ENCODE measurements at places on chromosomes 4 and X. TPM values are rescaled to one million over a fixed set of nuclear protein-coding genes. Genes with fewer than 3 reads are reported as not detected.

Gene SSX3
- total RNA-seq: not detected

Gene STBD1
- total RNA-seq: 4.3 TPM

Gene TCEAL1
- 23.1 TPM for total RNA-seq

Gene CLTRN
- total RNA-seq: 0.53 TPM

Gene VEGFD
- total RNA-seq: 0.27 TPM

Gene CCDC110
- total RNA-seq: not detected

Gene SMIM20
- 36.3 TPM for total RNA-seq

- no peak overlapping the region for H3K4me3 ChIP-seq
- no peaks in the 10 kb centered on the region for H3K27me3 ChIP-seq
Measured at GRCh38 chrX:10167573-10167972, 10.8 kb downstream of the CLCN4 start.

GRCh38 chrX:20472620-20473258, 206.0 kb upstream of the RPS6KA3 start:
- H3K36me3 ChIP-seq: no peaks in the 10 kb centered on the region
- peak overlapping the region; percentile 93 for H3K27ac ChIP-seq
- no peak overlapping the region for H3K4me3 ChIP-seq
- H3K27me3 ChIP-seq: no peaks in the 10 kb centered on the region
- DNase-seq: no peak
- H3K4me1 ChIP-seq: peaks cover 95% of the 10 kb centered on the region

GRCh38 chrX:80578517-80579105, 158.4 kb downstream of the TENT5D start:
- no peak overlapping the region for H3K27ac ChIP-seq
- no peaks in the 10 kb centered on the region for H3K27me3 ChIP-seq
- H3K4me3 ChIP-seq: no peak overlapping the region
- peak; percentile 6 for DNase-seq
- no peaks in the 10 kb centered on the region for H3K36me3 ChIP-seq

- no peak for DNase-seq
- no peaks in the 10 kb centered on the region for H3K36me3 ChIP-seq
- no peaks in the 10 kb centered on the region for H3K4me1 ChIP-seq
- peaks cover 86% of the 10 kb centered on the region for H3K27me3 ChIP-seq
- no peak overlapping the region for H3K27ac ChIP-seq
Measured at GRCh38 chr4:7288751-7289523, 96.6 kb downstream of the SORCS2 start.

DNA sequence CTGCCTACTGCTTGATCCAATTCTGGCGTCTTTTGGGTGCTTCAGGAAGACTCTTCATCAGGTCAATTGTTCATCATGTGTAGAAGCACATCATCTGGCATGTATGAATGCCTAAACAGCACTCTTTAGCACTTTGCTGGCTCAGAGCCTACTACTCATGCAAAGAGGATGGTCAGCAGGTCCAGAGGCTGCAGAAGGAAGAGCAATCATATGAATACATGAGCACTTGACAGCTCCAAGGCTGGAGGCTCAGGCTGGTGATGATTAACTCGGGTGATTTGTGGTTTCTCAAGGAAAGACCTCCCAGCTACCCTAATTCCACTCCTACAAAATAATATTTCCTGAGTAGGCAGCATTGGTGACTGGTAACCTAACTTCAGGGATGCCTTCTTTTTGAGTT, 103.8 kb upstream of the CXCL13 start:
- no peaks in the 10 kb centered on the region for H3K4me1 ChIP-seq
- H3K27me3 ChIP-seq: no peaks in the 10 kb centered on the region
- H3K4me3 ChIP-seq: no peak overlapping the region
- H3K36me3 ChIP-seq: no peaks in the 10 kb centered on the region
- H3K27ac ChIP-seq: no peak overlapping the region

DNA sequence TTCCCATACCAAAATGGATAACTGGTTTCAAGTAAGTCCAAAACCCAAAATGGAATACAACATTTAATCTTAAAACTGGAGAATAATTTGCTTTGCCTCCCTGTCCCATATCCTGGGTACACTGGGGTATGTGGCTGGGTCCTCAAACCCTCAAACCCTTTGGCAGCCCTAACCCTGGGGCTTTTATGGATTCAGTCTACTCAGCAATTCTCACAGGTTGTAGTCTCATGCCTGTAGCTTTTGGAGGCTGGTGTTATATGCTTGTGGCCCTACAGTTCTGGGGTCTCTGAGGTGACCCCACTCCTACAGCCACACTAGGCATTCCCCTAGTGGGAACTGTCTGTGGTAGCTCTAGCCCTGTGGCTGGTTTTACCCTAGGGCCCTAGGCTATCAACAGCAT, 110.5 kb upstream of the NRK start:
- H3K4me1 ChIP-seq: no peaks in the 10 kb centered on the region
- H3K27me3 ChIP-seq: no peaks in the 10 kb centered on the region
- no peak overlapping the region for H3K4me3 ChIP-seq
- no peak overlapping the region for H3K27ac ChIP-seq
- DNase-seq: no peak
- H3K36me3 ChIP-seq: no peaks in the 10 kb centered on the region

DNA sequence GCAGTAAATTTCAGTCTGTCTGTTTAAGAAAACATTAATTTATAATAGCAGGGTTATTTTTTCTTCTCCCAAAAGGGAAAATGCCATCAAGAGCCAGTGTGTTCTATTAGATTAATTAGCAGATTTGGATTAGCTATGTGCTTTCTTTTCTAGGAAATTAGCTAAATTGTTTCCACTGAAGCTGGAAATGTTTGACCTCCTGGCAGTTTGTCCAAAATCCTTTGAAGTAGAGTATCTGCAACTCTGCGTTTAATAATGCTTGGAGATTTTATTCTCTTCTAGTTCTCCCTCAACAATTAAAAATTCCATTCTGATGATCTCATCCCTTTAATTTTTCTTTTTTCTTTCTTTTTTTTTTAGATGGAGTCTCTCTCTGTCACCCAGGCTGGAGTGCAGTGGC, 27.1 kb upstream of the HOPX start:
- no peak overlapping the region for H3K27ac ChIP-seq
- no peak overlapping the region for H3K4me3 ChIP-seq
- no peak for DNase-seq
- no peaks in the 10 kb centered on the region for H3K27me3 ChIP-seq
- no peaks in the 10 kb centered on the region for H3K4me1 ChIP-seq

- peak overlapping the region; percentile 89 for H3K4me3 ChIP-seq
- no peak for DNase-seq
- H3K27me3 ChIP-seq: no peaks in the 10 kb centered on the region
- H3K4me1 ChIP-seq: peaks cover 21% of the 10 kb centered on the region
Measured at GRCh38 chr4:18021470-18021719, 160 bp downstream of the LCORL start.

DNA sequence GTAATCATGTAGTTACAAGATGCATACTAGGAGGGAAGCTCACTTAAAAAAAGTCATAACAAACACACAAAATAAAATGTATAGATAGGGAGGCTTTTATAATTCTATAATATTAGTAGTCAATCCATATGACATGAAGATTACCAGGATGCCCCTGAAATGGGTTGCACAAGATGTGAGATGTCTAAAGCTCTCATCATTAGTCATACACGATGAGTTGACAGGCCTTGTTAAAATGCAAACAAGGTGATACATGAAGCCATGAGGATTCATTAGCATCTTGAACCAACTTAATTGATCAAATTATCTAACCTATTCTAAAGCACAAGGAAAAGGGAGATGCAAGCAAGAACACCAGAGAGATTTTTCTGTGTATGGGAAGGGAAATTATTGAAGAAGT, 470.2 kb downstream of the IQCM start:
- no peak overlapping the region for H3K27ac ChIP-seq
- H3K4me1 ChIP-seq: no peaks in the 10 kb centered on the region
- no peak overlapping the region for H3K4me3 ChIP-seq
- DNase-seq: no peak
- no peaks in the 10 kb centered on the region for H3K36me3 ChIP-seq
- H3K27me3 ChIP-seq: no peaks in the 10 kb centered on the region

- no peaks in the 10 kb centered on the region for H3K36me3 ChIP-seq
- no peaks in the 10 kb centered on the region for H3K27me3 ChIP-seq
- H3K4me3 ChIP-seq: no peak overlapping the region
- no peak overlapping the region for H3K27ac ChIP-seq
- no peaks in the 10 kb centered on the region for H3K4me1 ChIP-seq
Measured at GRCh38 chr4:152299553-152299952, 236.3 kb downstream of the FBXW7 start.

DNA sequence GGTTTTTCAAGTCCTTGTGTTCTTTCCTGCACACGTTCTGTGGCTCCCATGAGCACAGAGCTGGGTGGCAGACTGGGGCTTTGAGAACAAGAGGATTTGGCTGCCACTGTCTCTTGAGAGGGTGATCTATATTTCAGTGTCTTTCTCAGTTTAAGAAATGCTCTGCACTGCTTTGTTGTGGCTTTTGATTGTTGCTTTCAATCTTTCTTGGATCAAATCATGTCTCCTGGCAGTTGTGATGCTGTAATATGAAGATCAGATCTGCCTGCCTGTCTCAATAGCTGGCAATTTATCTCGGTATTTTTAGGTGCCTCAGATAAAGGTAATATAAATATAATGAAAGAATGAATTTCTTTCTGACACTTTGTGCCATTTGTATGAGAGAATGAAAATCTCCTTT, 273.3 kb upstream of the LCORL start:
- no peaks in the 10 kb centered on the region for H3K36me3 ChIP-seq
- no peak for DNase-seq
- H3K27me3 ChIP-seq: no peaks in the 10 kb centered on the region
- no peaks in the 10 kb centered on the region for H3K4me1 ChIP-seq
- H3K27ac ChIP-seq: no peak overlapping the region

- H3K27me3 ChIP-seq: no peaks in the 10 kb centered on the region
- H3K36me3 ChIP-seq: no peaks in the 10 kb centered on the region
- no peak overlapping the region for H3K27ac ChIP-seq
- 0 out of 2 replicates have a peak, but pooled peaks cover 6% of the 10 kb centered on the region for H3K4me1 ChIP-seq
- H3K4me3 ChIP-seq: no peak overlapping the region
- peak; percentile 20 for DNase-seq
Measured at GRCh38 chrX:97547877-97548578, 664.3 kb downstream of the RPA4 start.

DNA sequence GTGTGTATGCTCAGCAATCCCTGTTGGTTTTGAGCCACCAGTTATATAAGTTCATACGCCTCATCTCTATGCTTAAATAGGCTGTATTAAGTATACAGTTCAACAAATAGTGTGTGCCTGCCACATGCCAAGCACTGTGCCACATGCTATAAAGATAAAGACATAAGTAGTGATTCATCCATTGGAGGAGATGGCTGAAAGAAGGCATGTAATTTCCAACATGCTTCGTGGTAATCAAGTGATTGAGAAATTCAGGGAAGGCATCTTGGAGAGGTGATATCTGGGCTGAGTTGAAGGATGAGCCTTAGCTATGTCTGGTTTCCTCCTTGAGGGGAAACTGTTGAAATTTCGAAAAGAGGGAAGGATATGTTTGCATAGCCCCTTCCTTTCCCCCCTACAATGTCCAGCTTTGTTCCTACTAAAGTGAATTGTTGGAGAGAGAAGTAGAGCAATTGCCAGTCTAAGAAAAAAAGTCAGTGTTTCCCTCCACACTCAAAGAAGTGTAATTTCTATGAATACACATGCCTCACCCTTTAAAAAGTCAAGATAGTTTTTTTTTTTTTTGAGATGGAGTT, 96.5 kb downstream of the ARHGAP10 start:
- no peaks in the 10 kb centered on the region for H3K36me3 ChIP-seq
- DNase-seq: no peak
- no peaks in the 10 kb centered on the region for H3K4me1 ChIP-seq

- no peak for DNase-seq
- H3K27ac ChIP-seq: no peak overlapping the region
- H3K4me3 ChIP-seq: no peak overlapping the region
- H3K36me3 ChIP-seq: no peaks in the 10 kb centered on the region
- no peaks in the 10 kb centered on the region for H3K27me3 ChIP-seq
Measured at GRCh38 chrX:40558590-40558989, 22.2 kb upstream of the ATP6AP2 start.

DNA sequence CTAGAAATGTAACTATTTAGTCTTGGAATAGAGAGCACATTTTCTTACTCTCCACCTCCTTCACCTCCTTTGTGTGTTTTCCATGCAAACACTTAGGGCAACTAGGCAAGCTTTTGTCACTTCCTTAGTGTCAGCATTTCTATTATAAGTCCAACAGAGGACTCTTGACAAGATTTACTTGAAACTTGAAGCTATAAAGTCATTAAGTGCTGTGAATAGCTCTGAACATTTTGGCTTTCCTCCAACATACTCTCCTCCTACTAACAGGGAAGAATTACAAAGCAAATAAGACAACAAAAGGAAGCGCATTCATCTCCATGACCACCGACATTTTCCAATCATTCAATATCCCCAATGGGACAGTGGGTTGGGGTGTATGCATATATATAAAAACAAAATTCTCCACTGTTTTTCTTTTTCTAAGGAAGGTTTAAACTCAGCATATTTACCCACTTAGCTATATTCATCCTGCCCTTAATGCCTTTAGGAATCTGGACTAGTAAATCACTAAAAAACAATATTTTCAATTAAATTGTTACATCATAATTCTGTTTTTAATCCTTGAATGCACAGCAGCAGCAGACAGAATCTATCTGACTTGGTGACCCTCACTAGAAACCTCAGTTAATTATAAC, 264.6 kb downstream of the SNCA start:
- H3K27me3 ChIP-seq: no peaks in the 10 kb centered on the region
- no peaks in the 10 kb centered on the region for H3K4me1 ChIP-seq
- no peak for DNase-seq
- H3K4me3 ChIP-seq: no peak overlapping the region
- H3K27ac ChIP-seq: no peak overlapping the region

- no peak overlapping the region for H3K4me3 ChIP-seq
- no peaks in the 10 kb centered on the region for H3K27me3 ChIP-seq
- H3K4me1 ChIP-seq: no peaks in the 10 kb centered on the region
- no peak overlapping the region for H3K27ac ChIP-seq
Measured at GRCh38 chrX:13386636-13387035, 66.8 kb upstream of the ATXN3L start.

DNA sequence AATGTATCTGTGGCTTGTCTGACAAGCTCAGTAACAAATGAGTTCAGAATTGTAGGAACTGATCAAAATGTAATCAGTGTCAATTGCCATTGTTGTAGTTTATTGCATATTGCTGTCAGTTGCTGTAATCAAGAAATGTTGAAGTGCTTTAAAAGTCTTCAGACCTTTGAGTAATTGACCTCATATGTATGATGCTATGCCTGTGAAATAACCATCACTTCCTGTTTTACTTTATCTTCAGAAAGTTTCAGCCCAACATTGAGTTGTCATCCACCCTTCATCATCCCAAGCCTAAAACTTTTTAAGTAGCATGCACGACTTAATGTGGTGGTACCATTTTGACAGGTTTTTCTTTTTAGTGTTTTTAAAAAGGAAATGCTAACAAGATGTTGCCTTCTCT, 212.4 kb downstream of the ARHGAP10 start:
- no peaks in the 10 kb centered on the region for H3K36me3 ChIP-seq
- no peaks in the 10 kb centered on the region for H3K4me1 ChIP-seq
- DNase-seq: no peak

- H3K4me1 ChIP-seq: no peaks in the 10 kb centered on the region
- H3K36me3 ChIP-seq: peaks cover 30% of the 10 kb centered on the region
- DNase-seq: no peak
- H3K4me3 ChIP-seq: no peak overlapping the region
- no peaks in the 10 kb centered on the region for H3K27me3 ChIP-seq
Measured at GRCh38 chrX:13755254-13755653, 20.7 kb downstream of the OFD1 start.
